ENCODE measurements at places on chromosomes 1 and 21.

GRCh38 chr1:10687251-10687651 is 109.2 kb downstream of the CASZ1 start:
- DNase-seq = no peak

DNA sequence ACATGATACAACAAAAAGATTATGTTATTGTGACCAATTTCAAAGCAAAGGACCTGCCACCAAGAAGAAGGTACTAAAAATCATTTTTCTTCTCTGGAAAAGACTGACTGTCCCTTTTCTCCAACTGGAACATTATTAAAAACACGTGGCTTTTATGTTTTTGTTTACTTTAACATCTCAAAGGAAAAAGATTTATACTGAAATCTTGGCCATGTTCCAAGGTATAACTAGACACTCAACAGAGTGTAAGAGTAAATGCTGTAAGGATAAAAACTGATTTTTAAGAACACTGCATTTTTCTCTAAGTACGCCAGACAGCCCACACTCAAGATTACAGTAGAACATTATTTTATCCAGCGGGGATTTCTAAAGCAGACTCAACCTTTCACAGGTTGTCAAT is 62.1 kb downstream of the BRWD1 start:
- DNase-seq = no peak

DNA sequence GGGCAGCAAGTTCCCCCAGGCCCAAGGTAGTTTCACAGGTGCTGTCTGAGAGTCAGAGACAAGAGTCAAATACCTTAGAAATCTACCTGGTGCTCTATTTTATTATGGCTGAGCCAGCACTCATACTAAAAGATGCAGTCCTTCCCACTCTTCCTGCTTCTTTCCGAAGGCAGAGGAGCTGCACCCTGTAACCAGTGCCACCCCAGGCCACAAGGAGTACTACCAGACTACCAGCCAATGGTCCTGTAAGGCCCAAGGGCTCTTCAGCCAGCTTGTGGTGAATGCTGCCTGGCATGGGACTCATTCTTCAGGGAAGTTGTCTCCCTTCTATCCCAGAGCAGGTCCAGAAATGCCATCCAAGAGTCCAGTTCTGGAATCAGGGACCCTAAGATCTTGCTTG is 203.8 kb upstream of the DUSP10 start:
- DNase-seq = no peak

DNA sequence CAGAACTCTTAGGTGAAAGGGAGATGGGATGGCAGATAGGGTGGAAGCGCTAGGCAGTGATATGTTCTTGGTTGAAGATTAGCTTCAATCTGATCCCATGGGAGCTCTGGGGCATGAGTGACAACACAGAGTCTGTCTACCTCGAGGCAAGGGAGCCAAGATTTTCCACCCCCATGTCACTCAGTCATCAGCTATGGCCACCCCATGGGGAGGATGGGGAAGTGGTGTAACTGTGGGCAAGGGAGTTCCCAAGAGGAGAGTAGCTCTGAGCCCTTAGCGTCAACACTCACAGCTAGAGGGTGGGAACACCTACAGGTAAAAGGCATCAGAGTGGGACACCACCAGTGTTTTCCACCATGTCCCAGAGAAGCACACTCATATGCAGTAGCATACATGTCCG is 30.3 kb upstream of the C1QA start:
- no peak for DNase-seq

GRCh38 chr1:44909901-44910544 is 67.0 kb upstream of the PTCH2 start:
- DNase-seq = no peak

- DNase-seq = peak; percentile 18
Measured at GRCh38 chr1:9589144-9589718, 520 bp downstream of the TMEM201 start.

- DNase-seq = no peak
Measured at GRCh38 chr1:65952696-65953095, 160.0 kb downstream of the PDE4B start.

- peak; percentile 2 for DNase-seq
Measured at GRCh38 chr1:59903141-59903754, 23.3 kb downstream of the CYP2J2 start.

- DNase-seq = no peak
Measured at GRCh38 chr1:171107969-171108368, 17.3 kb downstream of the FMO3 start.

DNA sequence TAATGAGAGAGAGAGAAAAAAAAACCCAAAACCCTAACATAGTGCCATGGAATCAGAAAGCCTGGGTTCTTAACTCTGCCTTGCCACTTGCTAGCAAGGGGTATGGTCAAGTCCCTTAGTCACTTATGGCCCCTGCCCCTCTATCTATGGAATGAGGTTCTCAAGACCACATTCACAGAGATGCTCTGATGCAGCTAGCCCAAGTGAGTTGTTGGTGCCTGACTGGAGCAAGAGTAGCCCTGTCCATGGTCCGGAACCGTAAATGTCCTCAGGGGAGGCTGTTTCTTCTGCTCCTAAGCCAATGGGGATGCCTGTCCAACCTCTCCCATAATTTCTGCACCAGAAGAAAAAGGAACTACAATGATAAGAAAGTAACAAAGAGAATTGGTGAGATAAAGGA is 56.8 kb downstream of the CSMD2 start:
- DNase-seq = no peak

DNA sequence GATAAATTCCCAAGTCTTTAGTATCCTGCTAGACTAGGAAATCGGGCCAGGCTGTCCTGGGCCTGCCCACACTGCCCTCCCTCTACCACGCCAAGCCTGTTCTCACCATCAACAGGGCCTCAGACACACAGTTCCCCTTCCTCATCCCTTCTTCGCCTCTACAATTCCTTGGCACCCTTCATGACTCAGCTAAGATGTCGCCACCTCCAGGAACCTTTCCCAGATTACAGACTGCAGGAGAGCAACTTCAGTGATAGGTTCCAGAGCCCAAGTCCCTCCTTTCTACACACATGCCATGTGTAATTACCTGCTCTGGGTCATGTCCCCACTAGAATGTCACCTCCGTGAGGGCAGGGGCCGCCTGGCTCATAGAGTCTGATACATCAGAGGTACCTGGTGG is 3.3 kb downstream of the RIMS3 start:
- no peak for DNase-seq

GRCh38 chr21:38955495-38955894 is 149.8 kb downstream of the ETS2 start:
- no peak for DNase-seq

Data from HL-60 (cell line).